ENCODE measurements at places on chromosomes 5 and 9.

DNA sequence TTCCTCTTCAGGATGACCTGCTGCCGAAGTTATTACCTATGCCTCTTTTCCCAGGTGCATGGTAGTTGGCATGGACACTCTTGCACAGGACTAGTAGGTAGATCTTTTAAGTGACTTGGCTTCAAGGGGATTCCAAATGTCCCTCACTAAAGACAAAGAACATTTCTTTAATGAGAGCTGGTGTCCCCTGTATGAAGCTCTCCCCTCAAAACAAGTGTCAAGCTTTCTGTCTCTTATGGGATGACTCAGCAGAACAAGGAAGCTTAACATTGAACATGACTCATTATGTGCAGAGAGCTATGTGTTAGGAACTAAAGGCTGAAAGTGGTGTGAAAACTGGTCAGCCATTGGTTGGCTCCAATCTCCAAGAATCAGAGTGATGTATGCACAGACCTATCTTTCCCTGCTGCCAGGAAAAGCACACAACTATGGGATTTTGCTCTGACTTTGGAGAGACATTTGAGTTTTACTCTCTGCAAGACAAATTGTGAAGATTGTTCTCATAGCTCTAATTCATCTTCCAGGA is 120.5 kb downstream of the PRDM6 start:
- peak; percentile 95 for DNase-seq

GRCh38 chr5:2557435-2557834 is 194.0 kb downstream of the IRX2 start:
- no peak for DNase-seq

GRCh38 chr5:7078101-7078500 is 317.8 kb upstream of the ADCY2 start:
- DNase-seq = no peak

DNA sequence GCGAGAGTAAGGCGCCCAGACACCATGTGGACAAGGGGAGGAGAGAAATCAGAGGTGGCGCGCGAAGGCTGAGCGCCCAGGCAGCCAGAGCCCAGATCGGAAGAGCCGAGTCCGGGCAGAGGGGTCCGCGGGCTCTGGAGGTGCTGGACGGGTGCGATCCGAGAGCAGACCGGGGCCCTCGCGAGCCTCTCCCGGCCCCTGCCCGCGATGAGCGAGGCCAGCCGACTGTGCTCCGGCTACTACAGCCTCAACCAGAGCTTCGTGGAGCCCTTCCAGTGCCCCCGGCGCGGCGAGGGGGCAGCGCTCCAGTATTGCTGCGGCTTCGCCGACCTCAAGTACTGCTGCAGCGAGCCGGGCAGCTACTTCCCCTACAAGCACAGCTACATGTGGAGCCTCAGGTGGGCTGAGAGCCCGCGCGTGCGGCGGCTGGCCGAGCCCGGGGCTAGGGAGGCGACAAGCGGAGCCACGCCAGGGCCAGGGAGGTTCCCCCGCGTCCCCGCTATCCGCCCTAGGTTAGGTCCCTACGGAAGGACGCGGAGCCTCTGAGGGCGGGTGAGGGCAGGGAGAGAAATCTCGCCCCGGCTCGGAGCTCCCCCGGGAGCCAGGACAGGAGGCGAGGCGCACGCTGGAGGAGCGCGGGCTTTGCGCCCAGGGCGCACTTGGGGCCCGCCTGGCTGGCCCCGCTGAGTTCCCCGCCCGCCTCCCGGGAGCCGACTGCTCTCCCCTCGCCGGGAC is at the start of gene SHISAL2B:
SHISAL2B (plus strand) TSS at position 87 of the 735 bp plus-strand sequence; CDS start at position 208, 121 bp downstream.
- DNase-seq = no peak

GRCh38 chr5:53792338-53792737 is 231.9 kb downstream of the NDUFS4 start:
- DNase-seq = no peak

DNA sequence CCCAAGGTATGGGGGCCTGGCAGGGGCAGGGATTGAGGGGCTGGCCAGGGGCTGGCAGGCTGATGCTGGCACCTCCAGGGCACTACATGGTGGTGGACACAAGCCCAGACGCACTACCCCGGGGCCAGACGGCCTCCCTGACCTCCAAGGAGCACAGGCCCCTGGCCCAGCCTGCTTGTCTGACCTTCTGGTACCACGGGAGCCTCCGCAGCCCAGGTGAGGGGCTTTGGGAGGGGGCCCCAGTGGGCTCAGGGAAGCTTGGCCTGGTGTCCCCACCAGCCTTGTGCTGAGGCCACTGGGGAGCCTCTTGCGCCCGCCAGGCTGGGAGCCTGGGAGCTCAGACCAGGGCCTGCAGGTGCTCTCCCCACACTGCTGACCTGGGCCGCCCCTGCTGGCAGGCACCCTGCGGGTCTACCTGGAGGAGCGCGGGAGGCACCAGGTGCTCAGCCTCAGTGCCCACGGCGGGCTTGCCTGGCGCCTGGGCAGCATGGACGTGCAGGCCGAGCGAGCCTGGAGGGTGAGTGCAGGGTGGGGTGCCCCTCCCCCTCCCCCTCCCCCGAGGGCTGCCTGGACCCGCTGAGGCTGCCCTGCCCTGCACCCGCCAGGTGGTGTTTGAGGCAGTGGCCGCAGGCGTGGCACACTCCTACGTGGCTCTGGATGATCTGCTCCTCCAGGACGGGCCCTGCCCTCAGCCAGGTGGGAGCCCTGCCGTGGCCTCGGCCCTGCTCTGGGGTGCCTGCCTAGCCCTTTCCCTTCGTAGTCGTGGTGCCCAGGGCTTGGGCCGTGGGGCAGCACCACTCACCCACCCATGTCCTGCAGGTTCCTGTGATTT is 5.7 kb downstream of the MAMDC4 start:
- DNase-seq = no peak

Data from fibroblast of skin of right quadriceps (primary cell).